HuH-7.5 (cell line): ENCODE measurements at places on chromosomes 6 and 20.

GRCh38 chr6:36160147-36160760 is 29.9 kb downstream of the MAPK13 start:
- no peak for DNase-seq

- no peak for DNase-seq
Observed at GRCh38 chr6:151027936-151028838, 162.7 kb downstream of the MTHFD1L start.

DNA sequence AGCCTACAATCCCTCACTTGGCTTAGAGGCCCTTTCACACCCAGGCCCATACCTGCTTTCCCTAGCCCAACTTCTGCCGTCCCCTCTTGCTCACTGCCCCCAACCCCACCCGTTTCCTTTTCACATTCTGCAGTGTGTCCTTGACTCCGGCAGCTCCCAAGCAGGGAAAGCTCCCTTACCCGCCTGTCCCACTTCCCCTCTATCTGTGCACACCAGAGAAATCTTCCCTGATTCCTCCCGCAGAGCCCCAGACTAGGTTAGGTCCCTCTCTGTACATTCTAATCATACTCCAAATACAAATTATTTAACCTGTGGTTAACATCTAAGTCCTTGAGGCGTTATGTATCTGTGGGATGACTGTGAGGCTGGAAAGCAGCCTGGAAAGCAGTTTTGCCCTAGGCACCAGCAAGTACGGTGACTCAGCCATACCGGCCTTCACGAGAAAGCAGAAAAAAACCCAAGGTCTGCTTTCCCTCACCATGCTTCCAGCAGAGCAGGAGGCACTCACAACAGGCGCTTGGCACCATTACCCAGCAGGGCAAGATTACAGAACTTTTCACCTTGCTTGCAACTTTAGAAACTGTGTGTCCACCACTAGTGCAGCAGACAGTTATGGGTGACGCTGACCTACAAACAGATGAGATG is 22.3 kb downstream of the ELOVL5 start:
- no peak for DNase-seq

DNA sequence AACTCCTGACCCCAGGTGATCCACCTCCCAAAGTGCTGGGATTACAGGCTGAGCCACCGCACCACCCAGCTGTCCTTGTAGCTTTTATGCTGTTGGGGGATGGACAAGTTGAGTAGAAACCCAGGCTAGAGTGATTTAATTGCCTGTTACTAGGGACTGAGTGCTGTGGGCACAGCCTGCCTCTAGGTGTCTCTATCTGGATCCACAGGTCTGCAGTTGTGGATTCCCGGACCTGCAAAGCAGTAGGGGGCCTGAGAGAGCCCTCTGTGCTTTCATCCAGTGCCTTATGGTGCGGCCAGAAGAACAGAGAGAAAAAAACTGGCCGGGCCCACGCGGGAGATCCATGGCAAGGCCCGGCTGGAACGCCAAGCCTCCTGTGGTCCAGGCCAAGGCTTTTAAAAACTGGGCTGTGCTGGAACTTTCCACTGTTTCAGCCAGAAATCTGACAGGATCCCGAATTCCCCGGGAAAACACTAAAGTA is 5.2 kb downstream of the SIRPA start:
- peak; percentile 95 for DNase-seq

- DNase-seq: peak; percentile 97
Observed at GRCh38 chr20:35619196-35620095, 3.8 kb downstream of the SPAG4 start.
